ENCODE measurements at places on chromosomes 4 and X.

DNA sequence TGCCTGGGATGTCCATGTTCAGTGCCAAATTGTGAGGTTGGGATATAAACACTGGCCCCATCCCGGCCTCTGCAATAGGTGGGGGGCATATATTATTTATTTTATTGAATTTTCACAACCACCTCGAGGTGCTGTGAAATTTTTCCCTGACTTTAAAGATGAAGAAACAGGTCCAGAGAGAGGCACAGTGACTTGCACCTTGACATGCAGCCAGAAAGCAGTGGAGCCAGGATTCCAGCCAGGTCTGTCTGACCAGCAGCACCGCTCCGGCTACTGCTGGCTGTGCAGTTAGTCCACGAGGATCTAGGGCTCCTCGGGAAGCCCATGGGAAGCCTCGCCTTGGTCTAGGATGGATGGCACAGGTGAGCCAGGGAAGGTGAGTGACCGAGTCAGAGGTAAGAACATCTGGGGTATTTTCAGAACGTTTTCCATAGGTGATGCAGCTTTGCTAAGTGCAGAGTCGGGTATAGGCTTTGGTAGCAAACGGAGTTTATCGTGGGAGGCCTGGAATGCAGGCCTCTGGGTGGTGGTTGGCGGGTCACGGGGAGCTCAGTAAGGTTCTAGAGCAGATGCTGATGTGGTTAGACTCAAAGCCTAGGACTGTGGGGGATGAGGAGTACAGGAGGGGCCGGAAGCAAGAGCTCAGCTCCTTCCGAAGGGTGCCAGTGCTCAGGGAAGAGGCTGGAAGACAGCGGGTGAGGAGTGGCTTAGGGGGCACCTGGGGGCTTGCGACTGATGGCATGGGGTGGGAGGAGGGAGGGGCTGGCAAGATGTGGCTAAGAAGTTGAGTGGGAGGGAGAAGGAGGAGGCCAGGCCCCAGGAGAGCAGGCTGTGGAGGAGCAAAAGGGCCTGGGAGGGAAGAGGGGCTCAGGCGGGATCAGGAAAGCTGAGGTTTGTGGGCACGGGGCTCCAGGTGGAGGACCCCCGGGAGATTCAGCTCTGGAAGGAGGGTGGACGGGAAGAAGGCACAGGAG, 107.7 kb upstream of the LRPAP1 start:
- no peak for DNase-seq

- no peak for DNase-seq
These were observed 26.8 kb upstream of the AREG start for GRCh38 chr4:74418063-74418670.

DNA sequence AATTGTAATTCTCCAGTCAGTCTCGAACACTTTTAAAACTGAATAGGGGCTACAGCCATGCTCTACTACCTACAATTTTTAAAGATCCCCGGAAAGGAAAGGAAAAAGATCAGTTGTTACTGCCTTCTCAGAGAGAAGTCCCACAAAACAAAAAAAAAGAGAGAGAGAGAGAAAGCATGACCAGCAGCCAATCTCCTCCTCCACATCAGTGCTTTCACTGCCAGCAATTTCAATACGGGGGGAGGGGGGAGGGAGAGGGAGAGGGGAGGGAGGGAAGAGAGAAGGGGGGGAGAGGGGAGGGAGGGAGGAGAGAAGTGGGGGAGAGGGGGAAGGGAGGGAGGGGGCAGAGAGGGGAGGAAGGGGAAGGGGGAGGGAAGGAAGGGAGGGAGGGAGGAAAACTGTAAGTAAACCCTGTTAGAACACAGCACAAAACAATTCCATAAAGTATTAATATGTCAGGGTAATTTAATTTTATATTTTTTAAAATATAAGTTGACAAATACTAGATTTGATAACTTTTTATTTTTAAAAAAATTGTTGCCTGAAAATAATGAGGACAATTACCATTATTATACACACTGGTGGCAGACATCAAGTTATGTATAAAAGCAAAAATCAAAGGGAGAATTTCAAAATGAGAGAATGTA, 108.0 kb downstream of the LRBA start:
- no peak for DNase-seq

- DNase-seq = no peak
These were observed 148.5 kb upstream of the PJA1 start for GRCh38 chrX:69313617-69314290.

DNA sequence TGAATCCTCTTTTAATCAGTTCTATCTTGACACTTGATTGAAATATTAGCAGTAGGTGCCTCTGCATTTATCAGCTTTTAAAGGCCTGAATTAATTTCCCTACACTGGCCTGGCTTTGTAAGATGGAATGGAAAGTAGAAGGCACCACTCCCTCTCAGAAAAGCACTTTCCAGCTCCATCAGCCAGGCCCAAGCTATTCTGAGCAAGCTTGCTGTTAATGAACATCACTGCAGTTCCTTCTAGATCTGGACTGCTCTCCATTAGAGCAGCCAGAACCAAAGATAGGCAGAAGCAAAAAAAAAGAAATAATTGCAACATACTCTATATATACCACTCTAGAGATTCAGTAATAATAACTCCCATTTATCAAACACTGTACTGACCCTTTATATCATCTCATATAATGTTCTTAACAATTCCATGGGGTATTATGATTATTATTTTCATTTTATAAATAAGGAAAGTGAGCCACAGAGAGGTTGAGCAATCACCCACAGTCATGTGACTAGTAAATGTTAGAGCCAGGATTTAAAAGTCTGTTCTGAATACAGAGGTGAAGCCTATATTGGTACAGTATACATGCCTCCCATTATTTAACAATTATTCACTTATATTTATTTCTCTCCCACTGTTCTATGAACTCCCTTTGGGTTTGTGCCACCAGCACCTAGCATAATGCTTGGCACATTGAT, 39.4 kb upstream of the GPC3 start:
- no peak for DNase-seq

GRCh38 chrX:22950269-22951266, 49.2 kb upstream of the DDX53 start:
- DNase-seq = no peak

DNA sequence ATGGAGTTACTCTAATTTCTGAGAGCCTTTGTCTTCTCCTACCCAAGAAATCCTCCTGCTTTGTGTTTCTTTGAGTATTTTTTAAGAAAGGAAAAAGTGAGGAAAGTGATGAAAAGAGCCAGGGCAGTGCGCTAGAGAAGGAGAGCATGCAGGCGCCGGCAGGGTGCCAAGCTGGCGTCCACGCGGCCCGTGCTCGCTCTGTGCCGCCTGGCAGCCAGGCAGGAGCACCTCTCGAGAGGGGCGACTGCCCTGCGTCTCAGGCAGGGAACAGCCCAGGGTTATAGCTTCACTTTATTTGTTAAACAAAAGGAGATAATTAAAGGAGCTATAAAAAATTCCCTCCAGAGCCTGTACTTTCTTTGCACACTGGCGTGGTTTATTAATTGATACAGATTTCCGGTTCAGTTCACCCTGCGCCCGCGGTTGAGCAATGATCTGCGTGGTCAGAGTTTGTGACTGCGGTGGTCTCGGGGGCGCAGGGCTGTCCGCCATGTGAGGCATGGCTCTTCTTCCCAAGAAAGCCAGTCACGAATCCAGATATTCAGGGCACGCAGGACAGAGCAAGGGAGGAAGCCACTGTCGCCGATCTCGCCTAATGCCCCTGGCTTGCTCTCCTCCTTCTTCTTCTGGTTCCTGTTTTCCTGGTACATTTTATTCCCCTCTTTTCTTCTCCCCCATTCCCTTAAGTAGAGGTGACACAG, 110.8 kb upstream of the PAQR3 start:
- no peak for DNase-seq

- peak; percentile 40 for DNase-seq
These were observed 34.6 kb downstream of the NBDY start for GRCh38 chrX:56763556-56764152.

DNA sequence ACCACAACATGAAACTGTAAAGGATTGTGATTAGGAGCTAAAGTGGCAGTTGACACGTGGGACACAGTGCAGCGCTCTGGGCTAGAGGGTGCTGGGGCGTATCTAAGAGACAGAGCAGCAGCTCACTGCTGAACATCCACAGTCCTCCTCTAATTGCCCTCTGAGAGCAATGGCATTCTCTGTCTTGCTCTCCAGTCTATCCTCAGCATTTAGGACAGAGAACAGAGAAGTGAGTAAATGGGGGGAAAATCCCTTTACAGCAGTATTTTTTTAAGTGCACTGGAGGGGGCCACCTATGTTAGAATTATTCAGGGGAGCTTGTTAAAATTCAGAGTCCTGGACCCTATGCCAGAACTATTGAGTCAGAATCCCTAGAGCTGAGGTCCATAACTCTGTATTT, 4.2 kb upstream of the TMEM154 start:
- no peak for DNase-seq

Data from gastrocnemius medialis (tissue), 4 donors.